ACHN (cell line): ENCODE measurements at places on chromosomes 16 and 17.

- DNase-seq = no peak
Measured at GRCh38 chr17:17696882-17697633, 15.8 kb downstream of the RAI1 start.

GRCh38 chr16:57233944-57234706 is 10.9 kb upstream of the ARL2BP start:
- no peak for DNase-seq

DNA sequence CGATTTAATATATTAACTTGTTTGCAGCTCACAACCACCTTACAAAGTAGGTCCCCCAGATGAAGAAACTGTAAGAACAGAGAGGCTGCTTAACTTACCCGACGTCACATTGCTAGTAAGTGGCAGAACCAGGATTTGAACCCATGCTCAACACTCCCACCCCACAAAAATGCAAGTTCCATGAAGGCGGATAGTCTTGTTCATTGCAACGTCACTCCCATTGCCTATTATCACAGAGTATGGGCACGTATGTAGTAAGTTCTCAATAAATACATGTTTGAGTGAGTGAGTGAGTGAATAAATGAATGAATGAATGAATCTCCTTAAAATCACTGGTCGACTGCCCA is 1.1 kb downstream of the USP31 start:
- DNase-seq = peak; percentile 44

- DNase-seq = peak; percentile 30
Measured at GRCh38 chr16:57146735-57147134, 39.1 kb downstream of the PSME3IP1 start.

- no peak for DNase-seq
Measured at GRCh38 chr17:3531266-3532101, 26.1 kb downstream of the TRPV3 start.

GRCh38 chr16:8686031-8686621 is 11.7 kb downstream of the ABAT start:
- no peak for DNase-seq

GRCh38 chr16:17339764-17340541 is 130.8 kb downstream of the XYLT1 start:
- no peak for DNase-seq

DNA sequence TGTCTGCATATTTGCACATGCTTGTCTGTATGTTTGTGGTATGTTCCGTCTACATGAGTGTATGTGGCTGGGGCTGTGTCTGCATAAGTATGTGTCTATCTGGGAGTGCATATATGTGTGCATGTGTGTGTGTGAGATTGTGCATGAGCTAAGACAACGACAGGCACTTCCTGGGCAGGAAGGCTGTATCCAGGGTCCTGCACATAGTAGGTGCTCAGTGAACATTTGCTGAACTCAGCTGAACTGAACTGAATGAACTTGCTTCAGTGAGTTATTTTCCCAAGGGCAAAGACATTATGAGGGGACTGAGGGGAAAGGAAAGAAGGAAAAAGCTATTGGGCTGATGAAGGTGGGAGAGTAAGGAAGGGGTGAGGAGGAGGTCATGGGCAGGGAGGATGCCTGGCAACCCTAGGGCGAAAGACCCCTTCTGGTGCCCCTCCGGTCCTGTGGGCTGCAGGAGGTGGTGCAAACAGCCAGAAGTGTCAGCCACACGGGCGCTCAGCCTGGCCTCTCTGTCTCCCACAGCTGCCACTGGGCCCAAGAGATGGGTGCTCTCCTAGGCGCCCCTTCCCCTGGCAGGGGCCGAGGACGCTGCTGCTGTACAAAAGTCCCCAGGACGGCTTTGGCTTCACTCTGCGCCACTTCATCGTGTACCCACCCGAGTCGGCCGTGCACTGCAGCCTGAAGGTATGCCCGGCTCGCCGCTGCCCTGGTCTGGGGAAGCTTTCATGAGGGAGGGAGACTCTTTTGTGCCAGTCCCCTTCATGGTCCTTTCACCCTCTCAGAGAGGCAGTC is 29.5 kb downstream of the ARHGAP23 start:
- DNase-seq = no peak

DNA sequence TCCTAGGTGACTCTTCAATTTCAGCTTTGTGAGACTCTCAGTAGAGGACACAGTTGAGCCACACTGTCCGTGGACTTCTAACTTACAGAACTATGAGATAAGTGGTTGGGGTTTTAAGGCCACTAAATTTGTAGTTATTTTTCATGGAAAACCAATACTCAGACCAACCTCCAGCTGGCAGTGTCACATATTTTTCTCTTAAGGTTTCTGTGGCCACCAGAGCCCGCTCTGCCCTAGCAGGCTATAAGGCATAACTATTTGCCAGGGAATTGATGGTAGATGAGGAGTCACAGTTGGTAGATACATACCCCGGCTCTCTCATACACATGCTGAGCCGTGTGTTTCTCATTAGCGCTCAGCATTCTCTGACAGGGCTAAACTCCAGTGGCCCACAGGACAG is 336.8 kb upstream of the MON1B start:
- peak; percentile 62 for DNase-seq

DNA sequence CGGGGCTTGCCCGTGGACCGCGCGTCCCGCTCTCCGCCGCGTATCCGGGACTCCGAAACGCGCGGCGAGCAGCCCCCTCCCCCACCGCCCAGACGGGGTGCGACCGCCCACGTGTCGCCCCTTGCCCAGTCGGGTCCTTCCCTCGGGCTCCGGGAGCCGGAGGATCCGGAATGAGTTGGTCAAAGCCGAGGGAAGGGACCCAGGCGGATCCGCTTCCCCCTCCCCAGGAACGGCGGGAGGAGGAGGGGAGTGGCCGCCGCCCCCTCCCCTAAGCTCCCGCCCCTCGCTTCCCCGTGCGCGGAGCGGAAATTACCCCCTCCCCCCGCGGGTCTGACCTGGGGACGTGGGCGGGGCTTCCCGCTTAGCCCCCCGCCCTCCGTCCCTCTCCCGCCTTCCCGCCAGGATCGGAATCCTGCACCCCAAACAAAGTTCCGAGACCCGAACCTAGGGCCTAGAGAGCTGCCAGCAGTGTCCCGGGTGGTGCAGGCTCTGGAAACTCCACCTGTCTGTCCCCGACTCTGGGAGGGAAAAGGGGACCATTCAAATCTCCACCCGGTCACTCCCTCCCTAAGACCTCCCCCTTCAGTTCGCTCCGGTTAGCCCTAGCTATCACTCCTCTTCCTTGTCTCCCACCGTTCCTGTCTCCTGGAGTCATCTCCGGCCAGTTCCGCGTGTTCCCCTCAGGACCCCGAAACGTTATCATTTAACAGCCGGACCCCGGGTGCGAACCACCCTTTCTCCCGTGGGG is 1.0 kb upstream of the IGF2BP1 start:
- no peak for DNase-seq

GRCh38 chr16:79994418-79994817 is 393.9 kb upstream of the MAF start:
- DNase-seq = no peak

GRCh38 chr17:7132511-7133094 is 18.0 kb upstream of the ASGR2 start:
- no peak for DNase-seq
